Midbrain (tissue), 1 donor: ENCODE measurements at places on chromosomes 7 and 10.

GRCh38 chr10:25934621-25935139, 651 bp downstream of the MYO3A start:
- no peak for DNase-seq

- DNase-seq = no peak
Observed at GRCh38 chr10:98299341-98299740, 31.3 kb upstream of the LOXL4 start.

GRCh38 chr7:28483112-28483511, 70.8 kb downstream of the CREB5 start:
- DNase-seq = no peak

GRCh38 chr7:41219276-41219675, 483.6 kb downstream of the INHBA start:
- DNase-seq = no peak

DNA sequence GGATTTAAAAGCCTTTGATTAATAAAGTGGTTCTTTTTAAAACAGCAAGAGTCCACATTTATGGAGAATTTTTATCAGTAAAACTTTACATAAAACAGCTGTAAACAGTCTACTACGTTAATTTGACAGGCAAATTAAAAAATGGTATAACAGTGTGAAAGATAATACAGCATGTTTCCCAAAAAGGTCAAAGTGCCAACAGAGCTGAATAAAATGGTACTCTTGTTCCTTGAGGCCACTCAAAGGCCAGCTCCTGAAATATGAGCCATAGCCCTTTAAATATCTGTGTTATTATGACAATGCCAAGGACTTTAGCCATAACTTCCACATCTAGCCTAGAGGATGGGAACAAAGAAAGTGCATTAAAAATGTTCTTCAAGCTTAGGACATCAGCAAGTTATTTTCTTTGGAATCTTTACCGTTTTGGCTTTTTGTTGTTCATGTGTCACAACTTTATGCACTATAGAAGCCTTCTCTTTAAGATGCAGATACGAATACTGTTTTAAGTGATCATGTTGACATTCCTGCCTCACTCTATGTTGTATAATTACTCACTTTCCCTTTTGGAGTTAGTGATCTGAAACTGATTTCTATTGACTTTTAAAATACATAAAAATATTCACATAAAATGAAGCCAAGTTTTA, 165.6 kb downstream of the RNLS start:
- DNase-seq = no peak

DNA sequence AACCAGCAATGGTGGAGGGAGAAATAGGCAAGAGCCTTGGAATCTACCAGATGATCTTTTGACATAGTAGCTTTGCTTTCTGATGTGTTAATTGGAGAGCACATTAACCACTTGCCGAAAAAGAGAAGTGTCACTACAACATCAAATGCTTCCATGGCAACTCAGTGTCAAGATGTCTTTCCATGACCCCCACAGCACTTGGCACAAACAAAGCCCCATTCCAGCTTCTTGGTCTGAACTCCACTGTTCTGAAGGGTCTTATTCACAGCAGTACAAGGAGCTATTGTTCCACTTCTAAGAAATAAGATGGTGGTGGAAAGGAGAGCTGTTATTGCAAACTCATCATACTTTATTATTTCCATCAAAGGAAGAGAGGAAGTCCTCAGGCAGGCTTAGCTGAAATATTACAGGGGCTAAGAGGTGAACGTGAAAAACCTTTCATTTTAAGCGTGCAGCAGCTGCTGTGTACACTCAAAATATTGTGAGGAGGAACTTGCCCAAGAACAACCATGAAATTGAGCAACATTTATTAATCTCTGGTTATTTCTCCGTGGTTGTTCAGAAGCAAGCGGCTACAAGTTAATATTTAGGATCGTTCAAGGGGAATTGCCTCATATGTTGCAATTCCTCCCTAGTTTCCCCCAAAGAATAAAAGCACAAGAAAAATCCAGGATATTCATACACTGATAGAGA, 354.8 kb upstream of the CELF2 start:
- DNase-seq = no peak

GRCh38 chr7:85471740-85472139, 284.9 kb upstream of the SEMA3D start:
- no peak for DNase-seq

DNA sequence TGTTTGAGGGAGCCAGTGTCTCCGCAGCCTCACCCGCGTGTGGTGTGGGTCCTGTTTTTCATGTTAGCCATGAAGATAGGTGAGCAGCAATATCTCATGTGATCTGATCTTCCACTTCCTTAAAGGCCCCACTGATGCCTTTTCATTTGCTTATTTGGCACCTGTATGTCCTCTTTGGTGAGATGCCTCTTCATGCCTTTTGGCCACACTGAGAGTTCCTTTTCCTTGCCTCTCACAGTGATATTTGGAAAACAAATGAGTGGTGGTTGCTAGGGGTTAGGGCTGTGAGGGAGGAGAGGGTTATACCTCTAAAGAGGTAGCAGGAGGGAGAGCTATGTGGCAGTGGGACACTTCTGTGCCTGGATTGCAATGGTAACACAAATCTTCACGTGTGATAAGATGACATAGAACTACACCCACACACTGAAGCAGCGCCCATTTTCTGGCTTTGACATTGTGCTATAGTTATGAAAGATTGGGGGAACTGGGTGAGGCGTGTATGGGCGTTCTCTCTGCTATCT, 90.4 kb upstream of the TNS3 start:
- no peak for DNase-seq

DNA sequence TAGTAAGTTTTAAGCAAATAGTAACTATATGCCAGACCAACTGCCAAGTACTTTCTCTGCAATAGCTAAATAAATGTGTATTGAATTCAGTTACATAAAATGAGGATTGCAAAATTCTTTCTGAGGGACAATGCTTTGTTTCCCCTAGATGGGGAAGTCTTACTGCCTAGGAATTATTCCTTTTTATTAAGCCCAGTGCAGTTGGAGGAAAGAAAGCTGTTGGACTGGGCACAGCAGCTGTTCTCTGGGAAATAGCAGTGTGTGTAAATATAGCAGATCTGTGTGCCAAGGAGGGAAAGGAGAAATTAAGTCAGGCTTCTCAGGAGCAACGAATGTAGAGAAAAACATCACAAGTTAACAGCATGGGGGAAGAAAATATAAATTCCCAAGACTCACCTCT, 77.1 kb downstream of the SEC23IP start:
- peak; percentile 1 for DNase-seq

DNA sequence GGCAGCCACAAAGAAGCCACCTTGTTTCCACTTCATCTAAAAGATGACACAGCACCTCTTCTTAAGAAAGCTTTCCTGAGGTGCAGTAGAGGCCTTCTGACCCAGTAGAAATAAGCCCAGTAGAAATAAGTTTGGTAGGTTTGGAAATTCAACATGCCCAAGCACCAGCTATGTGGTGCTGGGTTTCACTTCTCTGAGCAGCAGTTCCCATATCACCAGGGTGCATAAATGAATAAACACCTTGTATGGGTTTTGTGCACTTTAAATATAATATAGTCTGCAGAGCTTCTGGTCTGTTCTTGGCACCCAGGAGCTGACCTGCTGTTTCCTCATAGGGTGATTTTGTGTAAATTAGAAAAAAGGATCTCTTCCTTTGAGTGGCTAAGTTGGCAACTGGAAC, 492.4 kb upstream of the SORCS1 start:
- no peak for DNase-seq

DNA sequence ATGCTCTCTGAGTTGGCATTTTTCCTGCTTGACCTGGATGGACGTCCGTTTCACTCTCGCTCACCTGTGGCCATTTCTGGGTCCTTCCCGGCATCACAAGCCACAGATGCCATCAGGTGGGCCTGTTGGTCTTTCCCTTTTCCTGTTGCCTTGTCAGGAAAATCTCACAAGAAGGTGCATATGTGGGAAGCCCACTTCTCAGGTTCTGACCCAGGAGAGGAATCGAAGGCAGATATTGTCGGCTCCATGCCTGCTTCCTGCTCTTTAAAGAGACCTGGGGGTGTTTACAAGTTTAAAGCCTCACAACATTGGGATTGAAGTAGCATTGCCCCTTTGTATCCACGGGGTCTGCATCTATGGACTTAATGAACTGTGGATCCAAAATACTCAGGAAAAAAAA, 357.9 kb downstream of the RPS24 start:
- no peak for DNase-seq

GRCh38 chr7:67843001-67843565, 846.5 kb downstream of the TYW1 start:
- no peak for DNase-seq

DNA sequence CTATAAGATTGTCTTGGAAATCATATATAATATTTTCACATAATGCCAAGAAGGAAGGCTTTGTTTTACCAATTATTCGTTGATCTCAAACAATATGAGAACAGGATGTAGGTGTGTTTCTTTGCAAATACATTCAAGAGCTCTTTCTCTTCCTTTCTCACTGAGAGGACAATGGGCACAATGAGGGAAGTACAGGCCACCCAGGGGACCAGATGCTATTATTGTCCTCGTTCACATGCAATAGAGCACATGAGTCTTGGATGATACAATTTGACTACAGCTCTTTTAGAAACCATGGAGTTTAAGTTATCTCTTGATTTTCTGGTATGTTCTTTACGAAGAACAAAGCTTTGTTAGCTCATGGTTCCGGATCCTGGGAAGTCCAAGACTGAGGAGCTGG, 323.7 kb upstream of the KLF6 start:
- DNase-seq = no peak

- DNase-seq = no peak
Observed at GRCh38 chr7:118349604-118350003, 125.1 kb downstream of the ANKRD7 start.

GRCh38 chr7:120273476-120273975, 551 bp downstream of the KCND2 start:
- DNase-seq = peak; percentile 43

DNA sequence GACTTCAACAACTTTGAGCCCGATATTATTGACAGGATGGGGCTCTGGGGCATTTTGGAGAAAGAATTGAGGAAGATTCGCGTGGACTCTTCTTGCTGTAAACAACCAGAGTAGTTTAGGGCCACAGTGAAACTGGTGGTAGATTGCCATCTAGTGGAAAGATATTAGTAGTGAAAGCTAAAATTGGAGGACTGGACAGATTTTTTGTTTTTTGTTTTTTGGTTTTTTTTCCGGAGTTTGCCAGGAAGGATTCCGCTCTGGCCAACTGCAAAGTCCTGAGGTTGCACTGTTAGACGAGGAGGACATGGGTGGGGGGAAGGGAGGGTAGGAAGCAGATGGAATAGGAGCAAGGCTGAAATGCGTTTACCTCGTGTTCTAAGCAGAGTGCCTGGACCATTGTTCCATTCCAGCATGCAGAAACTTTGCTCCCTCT, 11.7 kb downstream of the NOBOX start:
- peak; percentile 72 for DNase-seq

- DNase-seq = no peak
Observed at GRCh38 chr7:94943134-94943533, 35.7 kb downstream of the PPP1R9A start.

GRCh38 chr10:132916421-132916841, 25.9 kb downstream of the CFAP46 start:
- no peak for DNase-seq

DNA sequence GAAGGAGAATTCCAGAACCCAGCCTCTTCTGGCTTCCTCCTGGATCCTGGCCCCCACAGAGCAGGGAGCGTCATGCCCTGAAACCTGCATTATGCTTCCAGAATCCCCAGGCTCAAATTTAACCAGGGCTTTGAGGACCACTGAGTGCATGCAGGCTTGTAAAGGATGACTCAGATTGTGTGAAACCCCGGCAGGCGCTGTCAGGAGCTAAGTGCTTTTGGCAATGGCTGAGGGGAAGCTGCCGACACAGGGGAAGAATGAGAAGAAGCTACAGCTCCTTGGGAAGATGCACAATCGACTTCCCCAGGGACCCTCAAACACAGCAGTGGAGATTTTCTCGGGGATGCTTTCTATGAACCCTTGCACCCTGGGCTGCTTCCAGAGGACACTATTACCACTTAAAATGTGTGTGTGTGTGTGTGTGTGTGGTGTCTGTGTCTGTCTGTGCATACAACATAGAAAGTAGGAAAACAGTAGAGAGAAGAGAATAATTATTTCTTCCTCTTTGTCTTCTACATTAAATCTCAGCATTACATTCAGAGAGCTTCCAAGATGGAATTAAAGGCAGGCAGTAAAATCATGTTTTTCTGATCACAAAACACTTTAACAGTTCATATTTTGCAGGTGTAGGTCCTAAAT, 183.5 kb upstream of the INHBA start:
- DNase-seq = no peak

DNA sequence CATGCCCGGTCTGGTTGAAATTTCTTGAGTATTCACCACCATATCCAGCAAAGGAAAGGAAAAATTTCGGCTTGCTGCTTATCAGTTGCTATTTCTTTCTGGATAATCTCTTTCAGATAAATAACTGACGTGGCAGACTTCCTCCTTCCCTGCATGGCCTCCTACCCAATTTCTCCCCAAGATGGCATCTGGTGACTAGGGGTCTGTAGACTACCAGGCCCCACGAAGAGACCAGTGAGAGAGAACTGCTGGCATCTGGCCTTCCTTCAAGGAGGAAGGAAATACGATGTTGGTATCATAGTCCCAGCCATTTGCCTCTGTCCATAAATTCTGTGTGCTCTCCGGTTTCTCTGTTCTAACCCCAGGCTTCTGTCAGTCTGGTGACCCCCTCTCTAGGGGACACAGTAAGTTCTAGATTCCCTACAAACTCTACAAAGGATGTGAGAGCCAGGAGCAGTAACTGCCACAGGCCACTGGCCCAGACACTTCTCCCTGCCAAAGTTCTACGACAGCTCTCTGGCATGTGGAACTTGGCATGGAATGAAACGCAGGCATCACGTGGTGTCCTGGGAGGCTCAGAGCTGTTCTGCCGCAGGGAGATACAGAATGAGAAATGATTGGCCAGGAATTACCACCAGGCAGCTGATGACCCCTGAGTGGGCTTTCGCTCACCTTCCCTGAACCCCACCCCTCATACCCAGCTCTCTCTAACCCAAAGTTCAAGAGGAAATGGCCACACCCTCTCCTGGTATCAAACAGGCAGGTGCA, 30.0 kb upstream of the MSRB2 start:
- DNase-seq = peak; percentile 90

DNA sequence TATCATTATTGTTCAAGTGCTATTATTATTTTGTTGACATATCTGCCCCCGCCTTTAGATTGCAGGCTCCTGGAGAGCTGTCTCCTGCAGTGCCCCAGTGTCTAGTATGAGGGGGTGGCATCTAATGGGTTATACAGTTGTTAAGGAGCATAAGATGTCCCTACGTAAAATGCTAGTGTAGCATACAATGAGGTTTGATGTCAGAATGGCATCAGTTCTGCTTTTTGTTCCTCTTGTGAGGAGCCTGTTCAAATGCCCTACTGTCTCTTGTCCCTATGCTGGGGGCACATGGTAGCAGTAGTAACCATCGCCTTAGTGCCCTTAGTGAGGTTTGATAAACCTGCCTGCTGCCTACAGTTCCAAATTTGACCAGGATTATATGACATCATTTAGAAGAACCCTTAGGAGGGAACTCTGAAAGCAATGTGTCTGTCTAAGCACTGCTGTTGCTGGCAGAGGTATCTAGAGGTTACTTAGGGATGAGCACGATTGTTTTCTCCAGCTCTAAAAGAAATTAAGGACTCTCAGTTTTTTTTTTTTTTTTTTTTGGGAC, 9.7 kb downstream of the CREM start:
- DNase-seq = no peak

GRCh38 chr10:57706576-57707299, 561.0 kb downstream of the IPMK start:
- no peak for DNase-seq

- no peak for DNase-seq
Observed at GRCh38 chr10:44925224-44925623, 14.1 kb downstream of the TMEM72 start.

- no peak for DNase-seq
Observed at GRCh38 chr10:8060010-8060703, 5.7 kb downstream of the GATA3 start.
